Stimulated activated CD4-positive, alpha-beta T cell treated with anti-CD3 and anti-CD28 coated beads, Interleukin-4, amount 100 ng/mL, for 48 hours (primary cell): ENCODE measurements at places on chromosomes 6 and 20.

DNA sequence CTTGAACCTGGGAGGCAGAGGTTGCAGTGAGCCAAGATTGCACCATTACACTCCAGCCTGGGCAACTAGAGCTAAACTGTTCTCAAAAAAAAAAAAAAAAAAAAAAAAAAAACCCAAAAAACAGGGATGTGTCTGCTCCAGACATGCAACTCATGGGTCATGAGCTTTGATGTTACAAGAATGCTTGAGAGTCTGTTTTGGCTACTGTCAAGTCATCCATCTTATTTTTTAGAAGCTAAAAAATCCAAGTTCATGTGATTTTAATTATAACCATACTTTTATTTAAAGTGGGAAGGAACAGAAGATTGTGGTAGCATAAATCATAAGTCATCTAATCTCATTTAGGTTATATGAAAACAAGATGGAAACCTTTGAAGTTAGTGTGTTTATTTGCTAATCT is 120.6 kb downstream of the PDE7B start:
- DNase-seq = no peak

GRCh38 chr6:16932920-16933319 is 168.9 kb upstream of the STMND1 start:
- no peak for DNase-seq

- no peak for DNase-seq
Observed at GRCh38 chr6:88358846-88359245, 192.7 kb upstream of the CNR1 start.

- DNase-seq = no peak
Observed at GRCh38 chr6:43800746-43801494, 30.9 kb downstream of the VEGFA start.

DNA sequence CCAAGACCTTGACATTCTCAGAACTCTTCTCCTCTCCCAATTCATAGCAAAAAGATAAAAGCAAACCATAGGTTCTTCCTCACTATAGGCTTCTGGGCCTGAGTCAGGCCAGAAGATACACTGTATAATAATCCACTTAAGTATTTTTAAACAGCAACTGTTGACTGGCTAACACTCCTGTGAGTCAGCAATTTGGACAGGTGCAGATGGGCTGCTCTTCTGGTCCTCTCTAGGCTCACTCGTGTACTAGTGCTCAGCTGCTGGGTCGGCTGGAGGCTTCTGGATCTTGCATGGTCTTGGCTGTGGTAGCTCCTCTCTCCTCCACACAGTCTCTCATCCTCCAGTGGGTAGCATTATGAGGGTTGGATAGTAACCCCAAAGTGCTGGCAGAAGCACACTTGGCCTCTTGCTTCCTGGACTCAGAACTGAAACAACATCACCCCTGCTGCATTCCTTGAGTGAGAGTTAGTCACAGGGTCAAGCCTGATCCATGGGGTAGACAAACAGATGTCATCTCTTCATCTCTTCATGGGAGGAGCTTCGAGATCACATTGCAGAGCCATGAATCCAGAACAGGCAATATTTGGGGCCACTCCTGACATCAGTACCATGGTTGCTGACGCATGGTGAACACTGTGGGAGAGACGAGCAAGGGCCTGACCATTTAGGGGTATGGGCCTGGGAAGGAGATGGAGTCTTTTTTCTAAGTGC is 86.9 kb downstream of the C6orf118 start:
- no peak for DNase-seq

DNA sequence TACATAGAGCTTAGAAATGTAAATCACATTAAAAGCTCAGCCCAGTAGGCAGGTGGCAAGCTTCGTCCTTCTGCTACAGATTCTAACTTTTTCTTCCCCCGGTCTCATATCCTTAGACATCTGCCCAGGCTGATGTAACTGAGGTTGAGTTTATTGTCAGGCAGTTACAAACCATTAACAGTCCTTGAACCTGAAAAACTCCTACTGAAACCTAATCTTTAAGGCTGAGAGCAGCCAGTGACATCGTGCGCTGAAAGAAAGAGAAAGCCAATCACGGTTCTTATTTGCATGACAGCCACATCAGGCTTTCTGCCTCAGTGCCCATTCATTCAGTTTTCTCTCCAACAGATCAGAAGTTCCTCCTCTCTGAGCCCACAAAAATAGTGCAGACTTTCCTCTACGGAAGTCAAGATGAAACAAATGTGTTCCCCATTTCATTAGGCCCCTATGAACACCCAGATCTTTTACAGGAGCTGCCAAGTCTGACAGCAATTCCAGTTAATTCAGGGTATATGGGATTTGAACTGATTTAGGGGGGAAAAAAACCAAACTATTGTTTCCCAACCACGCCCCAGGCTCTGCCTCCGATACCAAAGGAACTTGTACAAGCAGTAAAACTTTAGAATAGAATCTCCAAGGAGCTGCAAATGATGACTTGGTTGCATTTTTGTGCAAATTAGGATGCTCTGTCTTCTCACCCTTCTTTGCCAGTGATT is at the start of gene NHSL1:
TSS of gene NHSL1 (minus strand) at position 192 of the 716 bp plus-strand sequence. CDS start 204 bp downstream, outside the sequence.
- no peak for DNase-seq

- DNase-seq = no peak
Observed at GRCh38 chr6:43437700-43438099, 10.4 kb downstream of the ABCC10 start.

DNA sequence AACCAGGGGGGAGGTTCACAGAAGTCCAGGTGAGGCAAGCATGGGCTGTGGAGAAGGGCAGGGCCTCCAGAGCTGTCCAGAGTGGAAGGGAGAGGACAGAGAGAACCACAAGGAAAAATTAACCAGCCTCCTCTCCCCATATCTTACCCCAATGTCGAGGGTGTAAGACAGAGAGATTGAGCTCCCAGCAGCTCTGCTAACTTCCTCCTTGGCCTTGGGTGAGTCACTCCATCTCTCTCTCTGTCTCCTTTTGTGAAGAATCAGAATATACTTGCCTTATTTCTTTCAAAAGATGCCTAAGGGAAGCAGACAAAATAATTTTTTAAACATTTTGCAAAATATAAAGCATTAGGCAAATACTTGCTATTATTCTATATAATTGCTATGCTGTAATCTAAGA is 58.3 kb upstream of the IYD start:
- DNase-seq = no peak

- no peak for DNase-seq
Observed at GRCh38 chr6:119612911-119613381, 263.4 kb upstream of the MAN1A1 start.

- no peak for DNase-seq
Observed at GRCh38 chr6:126100386-126100785, 114.0 kb downstream of the TRMT11 start.

- DNase-seq = no peak
Observed at GRCh38 chr6:162389343-162390085, 338.1 kb downstream of the PRKN start.

DNA sequence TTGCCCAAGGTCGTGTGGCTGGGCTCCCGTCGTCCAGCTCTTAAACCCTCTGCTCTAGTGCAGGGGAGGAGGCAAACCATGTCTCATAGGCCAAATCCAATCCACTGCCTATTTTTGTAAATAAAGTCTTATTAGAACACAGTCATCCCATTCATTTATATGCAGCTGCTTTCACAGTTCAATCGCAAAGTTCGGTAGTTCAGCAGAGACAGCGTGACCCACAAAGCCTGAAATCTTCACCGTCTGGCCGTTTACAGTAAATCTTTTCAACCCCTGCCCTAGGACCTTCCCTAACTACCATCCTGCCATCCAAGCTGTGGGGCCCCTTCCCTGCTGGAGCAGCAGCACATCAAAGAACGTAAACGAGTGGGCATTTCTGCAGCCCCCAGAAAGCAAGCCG is 65.9 kb downstream of the EYA2 start:
- no peak for DNase-seq

DNA sequence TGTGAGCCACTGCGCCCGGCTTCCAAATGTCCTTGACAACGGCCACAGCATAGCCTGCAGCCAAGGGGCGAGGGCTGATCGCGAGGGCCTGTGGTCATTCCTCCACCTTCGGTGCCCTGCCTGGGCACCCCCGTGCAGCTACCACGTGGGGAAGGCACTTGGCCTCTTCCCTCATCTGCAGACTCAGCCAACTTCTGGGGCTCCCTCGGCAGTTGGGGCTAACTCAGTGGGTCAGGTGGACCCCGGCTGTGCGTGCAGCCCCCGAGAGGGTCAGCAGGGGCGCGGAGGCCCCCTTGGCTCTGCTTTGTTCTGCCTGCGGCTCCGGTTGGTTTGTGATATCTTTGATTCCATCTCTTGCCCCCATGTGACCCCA is 52.9 kb upstream of the BHLHE23 start:
- no peak for DNase-seq

DNA sequence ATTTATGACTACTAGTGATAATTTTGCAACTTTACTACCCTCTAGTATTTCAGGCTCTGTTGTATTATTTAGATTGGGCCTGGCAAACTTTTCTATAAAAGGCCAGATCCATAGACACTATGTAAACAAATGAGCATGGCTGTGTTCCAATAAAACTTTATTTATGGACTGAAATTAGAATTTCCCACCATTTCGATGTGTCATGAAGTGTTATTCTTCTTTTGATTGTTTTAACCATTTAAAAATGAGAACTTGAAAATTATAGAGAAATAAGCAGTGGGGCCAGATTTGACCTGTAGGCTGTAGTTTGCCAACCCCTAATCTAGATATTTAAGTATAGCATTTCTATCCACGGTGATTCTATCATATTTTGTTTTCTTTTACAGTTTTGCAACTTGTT is 61.5 kb upstream of the TFB1M start:
- DNase-seq = no peak

- DNase-seq = no peak
Observed at GRCh38 chr6:22023937-22024336, 272.9 kb downstream of the PRL start.

DNA sequence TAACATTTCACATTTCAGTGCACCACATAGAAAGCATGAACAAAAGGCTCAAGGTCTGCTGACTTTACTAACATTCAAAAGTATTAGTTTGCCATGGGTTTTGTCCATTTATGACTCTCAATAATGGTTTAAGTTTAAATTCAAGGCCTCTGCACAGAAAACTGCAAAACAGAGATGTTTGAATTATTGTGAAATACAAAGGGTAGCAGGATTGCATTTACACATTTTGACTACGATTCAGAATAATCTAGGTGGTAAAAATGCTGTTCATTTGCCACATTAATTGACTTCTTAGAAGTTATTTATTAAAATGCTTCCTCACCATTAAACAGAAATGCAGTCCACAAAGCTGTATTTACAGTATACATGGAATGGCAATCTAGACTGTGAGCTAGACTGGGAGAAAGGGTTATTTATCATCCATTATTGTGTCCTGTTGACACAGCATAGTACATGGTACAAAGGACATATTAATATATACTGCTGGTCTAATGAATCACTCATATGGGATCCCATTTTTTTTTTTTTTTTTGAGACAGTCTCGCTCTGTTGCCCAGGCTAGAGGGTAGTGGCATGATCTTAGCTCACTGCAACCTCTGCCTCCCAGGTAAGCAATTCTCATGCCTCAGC is 18.0 kb downstream of the USP49 start:
- DNase-seq = no peak

DNA sequence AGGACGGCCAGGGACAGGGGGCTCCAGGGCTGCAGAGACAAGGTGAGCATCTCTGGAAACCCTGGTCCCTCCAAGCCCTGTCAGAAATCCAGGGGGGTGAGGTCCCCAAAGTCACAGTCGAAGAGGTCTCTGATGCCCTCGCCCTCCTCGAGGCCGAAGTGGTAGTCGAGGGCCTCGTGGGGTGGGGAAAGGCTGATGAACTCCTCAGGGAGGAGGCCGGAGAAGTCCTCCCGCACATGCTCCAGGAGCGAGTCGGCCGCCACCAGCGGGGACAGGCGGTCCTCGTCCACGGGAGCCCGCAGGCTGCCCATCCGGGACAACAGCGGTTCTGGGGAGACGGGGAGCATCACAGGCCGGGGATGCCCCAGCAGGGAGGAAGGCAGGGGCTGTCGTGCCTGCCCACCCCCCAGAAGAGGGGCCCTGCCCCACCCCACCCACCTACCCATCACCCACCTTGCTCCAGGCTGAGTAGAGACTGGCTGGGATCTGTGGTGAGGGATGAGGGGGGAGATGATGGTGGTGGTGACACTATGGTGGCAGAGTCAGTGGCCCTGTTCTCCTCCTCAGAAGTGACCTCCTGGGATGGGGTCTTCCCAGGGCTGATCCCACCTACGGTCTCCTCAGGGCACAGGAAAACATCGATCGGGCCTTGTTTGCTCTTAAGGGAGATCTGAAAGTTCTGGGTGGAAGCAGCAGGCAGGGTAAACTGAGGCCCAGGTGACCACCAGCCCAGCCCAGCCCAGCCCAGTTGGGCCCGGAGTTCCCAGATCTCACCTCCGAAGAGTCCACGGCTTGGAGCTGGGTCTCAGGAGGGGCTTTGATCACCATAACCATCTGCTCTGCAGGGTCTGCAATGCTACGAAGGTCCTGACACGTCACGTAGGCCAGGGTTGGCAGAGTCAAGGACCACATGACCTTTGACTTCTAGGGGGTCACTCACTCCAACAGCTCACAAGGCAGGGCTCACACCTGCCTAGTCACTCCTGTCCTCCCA is 2.7 kb upstream of the NECAB3 start:
- DNase-seq = no peak

DNA sequence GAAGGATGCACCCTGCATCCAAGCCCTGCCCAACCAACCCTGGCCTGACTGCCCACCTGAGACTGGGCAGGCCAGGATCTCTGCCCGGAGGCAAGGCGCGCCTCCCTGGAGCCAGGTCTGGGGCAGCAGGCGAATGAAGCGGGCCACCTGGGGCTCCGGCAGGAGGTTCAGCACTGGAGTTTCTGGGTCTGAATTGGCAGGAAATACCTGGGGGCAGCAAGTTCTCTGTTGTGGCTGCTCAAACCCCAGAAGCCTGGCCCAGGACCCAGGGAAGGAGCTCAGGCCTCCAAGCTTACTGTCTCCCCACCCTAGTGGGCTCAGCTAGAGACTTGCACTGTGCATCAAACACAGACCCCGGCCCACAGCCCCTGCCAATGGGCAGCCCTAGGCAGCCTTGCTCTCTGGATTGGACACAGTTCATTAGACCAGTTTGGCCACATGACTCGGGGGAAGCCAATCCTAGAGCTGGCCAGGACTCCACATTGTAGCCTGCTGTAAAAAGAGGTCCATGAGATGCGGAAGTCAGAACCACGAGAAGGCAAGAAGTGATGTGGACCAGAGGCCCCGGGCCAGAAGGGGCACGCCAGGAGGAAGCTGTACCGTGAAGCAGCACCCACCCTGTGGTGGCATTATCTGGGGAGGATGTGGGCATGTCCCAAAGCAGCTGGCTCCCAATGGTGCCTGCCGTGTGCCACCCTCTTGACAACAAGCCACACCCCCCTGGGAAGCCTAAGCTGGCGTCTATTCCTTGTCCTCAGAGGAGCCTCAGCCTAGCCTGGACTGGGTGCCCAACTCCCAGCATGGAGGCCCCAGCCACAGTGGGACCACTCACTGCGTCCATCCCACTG is 3.1 kb downstream of the CPXM1 start:
- no peak for DNase-seq

- DNase-seq = no peak
Observed at GRCh38 chr6:150427843-150428242, 59.0 kb downstream of the IYD start.

GRCh38 chr6:152343735-152344360 is 293.3 kb downstream of the SYNE1 start:
- DNase-seq = no peak

GRCh38 chr6:111499269-111499793 is 16.3 kb upstream of the REV3L start:
- DNase-seq = no peak
